ENCODE measurements at places on chromosomes 1 and 21.

DNA sequence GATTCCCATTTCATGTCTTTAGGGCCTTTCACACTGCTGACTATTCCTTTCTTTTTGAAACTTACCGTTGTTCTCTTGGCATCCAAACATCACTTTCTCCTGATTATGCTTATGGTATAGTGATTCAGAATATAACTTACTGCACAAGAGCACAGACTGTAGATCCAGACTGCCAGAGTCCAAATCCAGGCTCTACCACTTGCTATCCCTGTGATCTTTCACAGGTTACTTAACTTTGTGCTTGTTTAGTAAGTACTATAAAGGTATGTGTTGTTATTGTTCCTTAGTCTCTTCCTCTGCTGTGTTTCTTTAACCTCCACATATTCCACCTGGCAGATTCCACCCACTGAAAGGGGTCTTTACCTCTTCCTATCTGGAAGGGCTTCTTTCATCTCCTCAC lies 8.4 kb downstream of the SCMH1 start:
- no peak for DNase-seq

DNA sequence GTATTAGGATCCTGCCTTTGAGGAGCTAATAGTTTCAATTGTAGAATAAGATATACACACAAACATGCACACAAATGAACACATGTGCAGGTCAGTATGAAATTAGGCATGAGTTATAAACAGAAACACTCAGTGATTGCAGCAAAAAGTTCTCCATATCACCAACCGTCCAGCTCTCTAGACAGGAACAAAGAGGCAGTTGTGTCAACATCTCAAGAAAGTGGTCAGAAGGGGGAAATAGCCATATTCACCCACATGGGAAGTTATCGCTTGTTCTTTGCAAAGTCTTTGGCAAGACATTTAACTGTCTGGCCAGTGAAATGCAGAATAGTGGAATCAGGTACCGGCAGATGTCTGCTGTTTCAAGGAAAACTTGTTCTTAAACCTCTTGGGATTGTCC lies 29.4 kb upstream of the PIGC start:
- DNase-seq: no peak

- DNase-seq: no peak
These were observed 340.0 kb upstream of the NFIA start for GRCh38 chr1:60742339-60742738.

DNA sequence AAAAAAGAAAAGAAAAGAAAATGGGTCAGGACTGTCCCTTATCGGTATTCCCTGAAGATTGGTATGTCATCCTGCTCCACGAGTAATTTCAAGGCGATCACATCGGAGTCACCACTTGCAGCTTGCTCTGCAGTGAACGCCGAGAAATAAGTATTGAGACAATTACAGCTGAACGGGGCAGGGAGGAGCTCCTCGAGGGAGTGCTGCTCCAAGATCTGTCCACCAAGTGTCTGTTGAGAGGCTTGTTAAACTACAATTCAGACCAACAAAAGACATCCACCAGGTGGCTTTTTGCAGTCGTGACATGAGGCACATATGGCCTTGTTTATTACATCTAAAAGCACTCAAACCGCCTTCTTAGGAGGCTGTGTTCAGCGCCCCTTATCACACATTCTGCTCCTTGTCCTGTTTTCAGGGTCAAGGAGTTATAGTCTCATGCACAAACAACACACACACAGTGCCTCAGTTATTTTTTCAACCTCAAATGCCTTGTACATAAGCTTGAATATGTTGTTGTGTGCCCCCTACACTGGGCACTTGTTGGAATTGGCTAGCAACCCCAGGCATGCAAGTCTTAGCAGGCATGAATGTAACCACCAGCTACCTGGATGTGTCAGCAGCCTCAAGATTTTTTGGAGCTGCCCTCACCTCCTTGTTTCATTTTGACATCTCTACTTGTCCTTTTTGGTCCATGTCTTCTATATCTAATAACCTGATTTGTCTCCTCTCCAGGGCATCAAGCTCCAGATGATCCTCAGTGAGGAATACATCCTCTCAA lies 13.0 kb upstream of the CD48 start:
- no peak for DNase-seq

- no peak for DNase-seq
These were observed 57.0 kb upstream of the RGS7 start for GRCh38 chr1:241413974-241414373.

DNA sequence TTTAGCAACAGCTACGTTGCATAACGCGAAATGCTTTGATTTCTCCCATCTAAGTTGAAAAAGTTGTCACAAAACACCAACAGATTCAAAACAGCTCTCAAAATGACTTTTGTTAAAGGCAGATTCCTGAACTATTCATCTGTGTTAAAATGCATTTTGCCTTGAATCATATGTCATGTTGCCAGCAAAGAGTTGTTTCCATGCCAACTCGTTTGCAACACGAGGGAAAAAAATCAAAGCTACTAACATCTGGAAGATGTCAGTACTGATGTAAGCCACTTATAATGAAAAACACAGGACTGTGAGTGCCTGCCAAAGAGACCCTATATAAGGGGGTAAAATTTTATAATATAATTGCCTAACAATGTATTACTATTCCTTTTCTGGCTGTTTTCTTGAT lies 182.7 kb upstream of the PTBP2 start:
- DNase-seq: no peak

All from HTR-8/SVneo (cell line).